CD4-positive, alpha-beta T cell treated with Interleukin-17A for 1 hour (primary cell): ENCODE measurements at places on chromosomes 7 and 10.
A peak's percentile ranks its signal among the peaks of the same experiment; 100 is the strongest.

GRCh38 chr7:108294595-108294994 lies 161.6 kb downstream of the NRCAM start:
- no peak for DNase-seq

DNA sequence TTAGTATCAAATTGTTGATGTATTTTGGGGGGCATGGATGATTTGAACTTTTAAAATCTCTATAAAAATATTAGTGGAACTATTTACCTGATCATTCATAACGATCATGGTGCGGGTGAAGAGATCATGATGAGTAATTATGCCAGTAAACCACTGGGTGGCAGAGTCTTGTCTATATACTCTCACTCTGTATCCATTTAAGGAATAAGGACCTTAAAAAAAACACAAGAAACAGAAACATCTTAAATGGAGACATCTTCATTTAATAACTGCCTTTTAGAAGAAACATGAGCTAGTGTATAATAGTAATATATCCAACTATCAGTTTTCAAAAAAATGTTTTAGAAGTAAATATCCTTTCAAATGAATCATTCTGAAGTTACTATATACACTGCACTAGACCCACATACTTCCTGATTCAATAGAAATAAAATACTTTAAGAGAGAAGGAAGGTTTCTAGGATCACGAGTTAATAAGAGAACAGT lies 84.0 kb downstream of the NRBF2 start:
- peak; percentile 74 for DNase-seq

GRCh38 chr7:134513169-134513752 lies 14.1 kb upstream of the AKR1B10 start:
- DNase-seq, result peak; percentile 38

DNA sequence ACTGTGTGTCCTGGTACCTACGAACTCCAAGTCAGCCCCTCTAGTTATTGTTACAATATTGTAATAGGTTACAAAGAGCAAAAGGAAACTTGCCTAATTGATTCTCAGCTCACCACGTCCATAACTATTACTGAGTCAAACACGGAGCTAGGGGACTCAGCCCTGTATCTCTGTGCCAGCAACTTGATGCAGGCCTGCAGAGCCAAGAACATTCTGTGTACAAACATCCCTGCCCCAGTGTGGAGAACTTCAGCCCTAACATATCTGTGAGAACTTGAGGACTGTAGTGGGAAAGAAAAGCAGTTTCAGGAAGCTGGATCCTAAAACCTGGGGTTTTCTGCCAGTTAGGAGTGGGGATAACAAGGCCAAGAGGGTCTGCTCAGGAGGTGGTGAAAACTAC lies 114.9 kb upstream of the PRSS58 start:
- no peak for DNase-seq

- peak; percentile 32 for DNase-seq
Measured at GRCh38 chr10:90787393-90788198, 70.2 kb downstream of the HTR7 start.

- DNase-seq, result no peak
Measured at GRCh38 chr10:111129363-111129762, 52.5 kb downstream of the ADRA2A start.

DNA sequence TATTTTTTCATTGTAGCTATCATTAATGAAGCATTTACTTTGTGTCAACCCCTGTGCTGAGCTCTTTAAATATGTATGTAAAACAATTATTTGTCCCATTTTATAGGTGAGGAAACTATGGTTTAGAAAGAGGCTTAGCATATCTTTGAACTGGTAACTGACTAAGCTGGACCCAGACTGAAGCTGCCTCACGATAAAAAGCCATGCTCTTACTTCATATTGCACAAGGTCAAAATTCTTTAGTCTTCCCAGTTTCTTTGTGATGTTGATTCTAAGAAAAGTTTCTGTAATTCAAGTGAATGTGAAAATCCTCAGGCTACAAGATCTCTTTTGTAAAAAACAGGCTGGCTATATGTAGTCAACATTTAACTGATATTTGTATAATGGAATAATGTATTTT lies 46.6 kb upstream of the SLC16A12 start:
- DNase-seq, result no peak

GRCh38 chr7:134897936-134898335 lies 88.4 kb upstream of the AGBL3 start:
- DNase-seq, result no peak

DNA sequence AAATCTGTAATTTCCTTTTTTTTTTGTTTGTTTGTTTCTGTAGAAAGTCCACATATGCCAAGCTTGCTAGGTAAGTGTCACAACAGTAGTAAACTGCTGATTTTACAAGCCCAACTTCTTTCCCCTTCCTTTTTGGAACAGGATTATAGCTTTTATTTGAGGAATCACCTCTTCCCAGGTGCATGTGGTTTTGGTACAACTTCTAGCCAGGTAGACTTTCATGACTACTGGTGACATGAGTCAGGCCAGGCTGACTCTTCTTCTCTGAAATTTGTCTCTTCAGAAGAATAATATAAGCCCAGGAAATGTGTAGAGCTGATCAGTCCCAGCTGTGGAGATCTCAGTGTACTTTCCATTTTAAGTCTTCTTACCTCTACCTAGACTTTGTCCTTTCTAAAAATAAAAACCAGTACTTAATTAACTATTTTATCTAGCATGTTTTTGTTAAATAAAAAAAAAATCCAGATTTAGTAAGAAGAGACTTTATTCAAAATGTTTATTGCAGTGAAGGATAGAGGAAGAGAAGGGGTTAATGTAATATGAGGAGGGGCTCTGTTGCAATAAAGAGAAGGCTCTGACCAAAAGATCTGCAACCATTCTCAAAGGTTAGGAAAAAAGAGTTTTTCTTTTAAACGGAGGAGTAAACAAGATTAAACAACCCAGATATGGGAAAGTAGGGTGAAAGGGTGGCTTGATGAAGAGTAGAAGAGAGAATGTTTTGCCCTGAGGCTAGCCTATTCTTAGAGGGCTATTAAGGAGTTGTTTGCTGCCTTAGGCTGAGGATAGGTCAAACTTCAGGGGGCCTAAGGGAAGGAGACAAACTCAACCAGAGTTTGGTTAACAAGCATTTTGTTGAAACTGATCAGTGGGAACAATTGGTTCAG lies 664.2 kb downstream of the SORCS1 start:
- DNase-seq, result no peak

DNA sequence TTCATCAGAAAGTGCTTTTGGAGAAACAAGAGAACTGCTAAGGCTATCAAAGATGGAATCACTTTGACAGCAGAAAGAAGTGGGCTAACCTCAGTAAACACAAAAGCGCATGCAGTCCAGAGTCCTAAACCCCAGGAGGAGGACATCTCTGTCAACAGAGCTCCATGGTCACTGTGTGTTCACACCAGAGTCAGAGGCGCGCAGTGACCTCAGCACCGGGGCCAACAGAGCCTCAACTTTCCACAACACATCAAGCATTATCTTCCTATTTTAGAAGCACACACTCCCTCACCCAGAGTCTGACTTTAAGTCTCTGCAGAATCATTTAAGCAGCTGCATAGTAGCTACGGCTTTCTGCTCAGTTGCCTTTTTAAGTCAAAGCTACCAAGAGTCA lies 195.3 kb downstream of the DIP2C start:
- no peak for DNase-seq

GRCh38 chr10:114565066-114565465 lies 93.0 kb downstream of the ABLIM1 start:
- DNase-seq, result no peak

- no peak for DNase-seq
Measured at GRCh38 chr7:105210721-105211205, 178.0 kb downstream of the SRPK2 start.

DNA sequence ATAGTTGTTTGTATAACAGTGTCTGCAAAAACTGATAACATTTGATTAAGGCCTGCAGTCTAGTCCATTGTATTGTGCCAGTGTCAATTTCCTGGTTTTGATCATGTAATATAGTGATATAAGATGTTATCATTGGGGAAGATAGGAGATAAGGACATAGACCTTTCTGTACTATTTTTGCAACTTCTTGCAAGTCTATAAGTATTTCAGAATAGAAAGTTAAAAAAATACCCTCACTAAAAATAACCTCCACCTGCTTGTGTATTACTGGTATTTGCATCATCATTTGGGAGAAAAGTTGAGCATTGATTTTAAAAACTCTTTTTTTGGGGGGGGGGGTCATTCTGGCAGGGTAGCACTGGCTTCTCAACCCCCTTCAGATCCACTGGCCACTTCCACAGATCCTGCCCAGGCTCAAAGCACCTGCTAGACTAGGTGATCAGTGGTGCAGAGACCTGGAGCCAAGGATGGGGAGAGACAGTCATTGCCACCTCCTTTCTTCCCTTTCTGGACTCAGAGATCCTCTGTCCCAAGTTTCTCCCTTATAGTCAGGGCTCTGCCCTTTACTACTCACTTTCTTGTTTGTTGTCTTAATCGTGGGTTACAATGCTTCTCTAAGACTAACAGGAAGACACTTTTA lies 103.0 kb downstream of the RBM20 start:
- no peak for DNase-seq

DNA sequence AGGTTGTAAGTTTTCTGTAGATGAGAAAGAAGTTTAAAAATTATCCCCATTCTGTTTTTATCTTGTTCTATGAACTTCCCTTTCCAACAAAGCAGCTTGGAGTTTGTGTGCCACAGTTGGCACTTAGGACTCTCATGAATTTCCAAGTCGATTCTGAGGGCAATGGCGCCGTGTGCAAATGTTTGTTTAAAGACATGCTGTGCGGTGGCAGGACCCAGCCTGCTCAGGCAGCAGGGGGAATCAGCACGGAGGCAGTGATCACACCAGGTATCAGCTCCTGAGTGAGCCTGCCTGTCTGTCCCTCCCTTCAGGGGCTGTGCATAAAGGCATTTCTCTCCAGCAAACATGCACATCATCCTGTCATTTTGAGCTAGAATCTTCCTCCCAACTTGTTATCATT lies 109.8 kb upstream of the WDR11 start:
- DNase-seq, result no peak

- DNase-seq, result no peak
Measured at GRCh38 chr7:36306722-36307121, 82.9 kb upstream of the ANLN start.

DNA sequence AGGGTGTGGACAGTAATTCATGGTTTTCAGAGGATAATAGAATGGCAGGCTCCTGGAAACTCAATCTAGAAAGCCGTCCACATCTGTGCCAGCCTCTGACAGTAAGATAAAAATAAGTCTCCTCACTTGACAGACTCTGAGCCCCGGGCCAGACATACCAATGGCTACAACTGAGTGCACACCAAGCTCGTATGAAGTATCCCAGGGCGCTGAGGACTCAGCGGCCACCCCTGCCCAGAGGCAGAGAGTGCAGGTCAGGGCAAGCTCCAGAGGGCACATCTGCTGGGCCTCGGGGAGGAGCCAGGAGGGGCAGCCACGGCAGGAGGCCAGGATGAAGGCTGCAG lies 262.8 kb upstream of the TCERG1L start:
- no peak for DNase-seq

DNA sequence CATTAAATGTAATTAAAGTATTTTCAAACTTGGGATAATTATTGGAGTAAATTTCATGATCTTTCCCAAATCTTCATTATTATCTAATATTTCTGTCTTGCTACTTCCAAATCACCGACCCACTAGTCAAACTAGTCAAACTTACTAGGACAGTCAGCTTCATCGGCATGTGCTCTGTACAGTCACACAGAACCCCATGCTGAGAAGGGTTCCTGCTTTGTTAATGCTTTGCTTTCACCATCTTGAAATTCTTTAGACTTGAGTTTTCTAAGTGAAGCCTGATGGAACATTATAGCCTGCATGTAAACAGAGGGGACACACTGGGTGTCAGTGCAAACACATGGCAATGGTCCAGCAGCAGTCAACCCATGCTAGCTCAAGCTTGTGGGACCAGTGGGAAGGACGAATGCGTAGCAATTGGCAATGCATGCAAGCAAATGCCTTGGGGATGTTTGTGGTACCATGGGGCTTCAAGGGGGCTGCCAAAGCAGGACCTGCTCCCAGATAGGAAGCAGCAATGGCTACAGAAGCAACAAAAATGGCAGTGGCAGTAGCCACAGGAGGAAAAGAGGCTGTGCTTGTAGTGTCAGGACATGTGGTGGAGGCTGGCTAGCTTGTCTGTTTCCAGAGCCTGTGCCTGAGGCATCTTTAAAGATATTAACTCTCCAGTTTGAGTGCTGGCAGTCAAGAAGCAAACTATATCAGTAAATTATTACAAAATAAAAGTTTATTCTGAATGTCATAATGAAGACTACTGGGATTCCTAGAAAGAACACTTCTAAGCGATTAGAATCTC lies 441.1 kb upstream of the SEMA3D start:
- no peak for DNase-seq

- no peak for DNase-seq
Measured at GRCh38 chr10:29598851-29599311, 35.9 kb downstream of the SVIL start.

- DNase-seq, result no peak
Measured at GRCh38 chr7:69892790-69893189, 294.5 kb downstream of the AUTS2 start.

- DNase-seq, result peak; percentile 7
Measured at GRCh38 chr7:150937848-150938561, 40.1 kb downstream of the KCNH2 start.

DNA sequence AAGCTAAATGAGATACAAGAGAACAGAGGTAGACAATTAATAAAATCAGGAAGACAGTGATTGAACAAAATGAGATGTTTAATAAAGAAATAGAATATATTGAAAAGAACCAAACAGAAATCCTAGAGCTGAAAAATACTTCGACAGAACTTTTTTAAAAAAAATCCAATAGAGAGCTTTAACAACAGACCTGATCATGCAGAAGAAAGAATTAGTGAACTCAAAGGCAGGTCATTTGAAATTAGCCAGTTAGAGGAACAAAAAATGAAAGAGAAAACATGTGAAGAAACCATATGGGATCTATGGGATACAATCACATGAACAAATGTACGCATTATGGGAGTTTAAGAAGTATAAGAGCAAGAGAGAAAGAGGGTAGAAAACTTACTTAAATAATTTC lies 37.3 kb upstream of the ADRA2A start:
- no peak for DNase-seq

DNA sequence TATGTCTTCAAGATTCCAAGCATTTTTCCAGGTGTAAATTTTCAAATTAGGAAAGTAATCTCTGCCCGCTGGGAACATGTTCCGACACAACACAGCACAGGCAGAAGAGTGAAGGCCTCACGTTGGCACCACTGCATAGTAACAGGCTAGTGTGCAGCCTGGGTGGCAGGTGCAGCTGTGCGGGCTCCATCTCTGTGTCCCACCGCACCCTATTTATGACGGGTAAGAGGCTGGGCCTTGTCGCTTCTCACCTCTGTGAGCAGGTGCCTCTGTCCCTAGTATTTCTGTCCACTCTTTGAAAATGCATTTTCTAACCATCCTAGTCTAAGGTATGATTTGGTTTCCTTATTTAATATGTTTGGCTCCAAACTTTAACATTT lies 24.1 kb downstream of the VIPR2 start:
- DNase-seq, result no peak

DNA sequence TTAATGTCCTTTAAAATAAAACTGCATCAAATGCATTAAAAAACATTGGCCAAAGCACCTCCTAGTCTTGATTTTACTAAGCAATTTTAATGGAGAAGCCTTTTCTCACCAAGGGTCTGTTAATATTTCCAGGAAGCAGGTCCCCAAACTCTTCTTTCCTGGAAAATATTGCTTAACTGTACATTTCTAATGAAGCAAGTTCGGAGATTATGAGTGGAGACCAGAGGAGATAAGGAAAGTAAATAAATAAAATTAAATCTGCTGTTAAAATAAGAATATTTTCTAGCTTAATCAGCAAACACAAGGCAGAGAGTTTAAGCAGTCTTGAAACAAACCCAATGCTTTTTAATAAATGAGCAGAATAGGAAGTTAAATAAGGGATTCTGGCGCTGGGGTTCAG lies 322.4 kb downstream of the PTEN start:
- no peak for DNase-seq
